ENCODE measurements at places on chromosomes 2 and 18.
A peak's percentile ranks its signal among the peaks of the same experiment; 100 is the strongest.

DNA sequence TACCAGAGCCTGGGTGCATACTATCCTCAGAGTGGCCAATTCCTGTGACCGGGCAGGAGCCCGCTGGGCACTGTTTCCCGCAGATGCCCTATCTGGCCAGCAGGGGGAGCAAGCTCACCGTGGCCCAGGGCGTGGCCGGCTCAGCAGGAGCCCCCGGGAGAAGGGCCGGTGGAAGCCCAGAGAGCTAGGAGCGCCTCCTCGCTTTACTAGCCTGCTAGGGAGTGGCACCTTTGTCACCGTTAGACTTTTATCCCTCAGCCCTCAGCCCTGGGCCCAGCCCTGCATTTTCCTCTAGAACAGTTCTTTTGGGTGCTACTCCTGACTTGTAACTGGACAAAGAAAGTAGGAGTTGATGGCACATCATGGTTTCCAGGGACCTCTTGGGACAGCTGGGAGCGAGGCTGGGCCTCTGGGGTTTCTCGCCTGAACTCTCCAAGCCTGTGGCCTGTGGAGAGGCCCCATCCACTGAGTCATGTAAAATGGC, 24.0 kb downstream of the TMEM177 start:
- DNase-seq, result peak; percentile 37

GRCh38 chr2:11540148-11540995, 6.5 kb downstream of the GREB1 start:
- no peak for DNase-seq

- DNase-seq, result no peak
Measured at GRCh38 chr2:230812033-230812432, 52.7 kb upstream of the ITM2C start.

DNA sequence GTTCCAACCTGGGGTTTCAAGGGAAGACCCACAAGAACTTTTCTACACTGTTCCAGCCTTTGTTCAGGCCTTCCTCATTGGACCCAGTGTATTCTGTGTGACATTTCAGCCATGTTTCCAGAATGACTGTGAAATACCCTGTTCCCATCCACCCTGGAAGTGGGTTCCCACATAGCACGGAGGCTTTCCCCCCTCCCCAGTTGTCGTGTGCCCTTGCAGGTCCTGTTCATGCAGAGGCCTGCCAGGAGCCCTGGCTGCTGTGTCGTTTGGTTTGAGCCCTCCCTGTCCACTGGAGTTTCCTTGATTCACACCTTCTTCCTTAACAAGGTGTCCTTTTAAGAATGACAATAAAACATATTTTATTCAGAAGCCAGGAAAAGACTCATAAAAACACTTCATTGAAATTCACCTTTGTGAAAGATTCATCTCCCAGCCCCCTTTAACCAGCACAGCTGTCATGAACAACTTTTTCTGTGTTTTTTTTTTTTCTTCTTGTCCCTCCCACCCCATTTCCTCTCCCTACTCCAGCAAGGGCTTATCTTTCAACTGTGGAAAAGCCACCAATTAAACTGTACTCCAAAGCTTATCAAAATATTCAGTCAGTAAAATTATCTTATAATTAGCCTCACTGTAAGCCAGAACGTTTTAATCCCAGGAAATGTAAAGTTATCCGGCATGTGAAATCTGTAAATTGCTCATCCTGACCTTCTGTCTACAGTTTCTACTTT, 106.4 kb downstream of the ACOXL start:
- no peak for DNase-seq

DNA sequence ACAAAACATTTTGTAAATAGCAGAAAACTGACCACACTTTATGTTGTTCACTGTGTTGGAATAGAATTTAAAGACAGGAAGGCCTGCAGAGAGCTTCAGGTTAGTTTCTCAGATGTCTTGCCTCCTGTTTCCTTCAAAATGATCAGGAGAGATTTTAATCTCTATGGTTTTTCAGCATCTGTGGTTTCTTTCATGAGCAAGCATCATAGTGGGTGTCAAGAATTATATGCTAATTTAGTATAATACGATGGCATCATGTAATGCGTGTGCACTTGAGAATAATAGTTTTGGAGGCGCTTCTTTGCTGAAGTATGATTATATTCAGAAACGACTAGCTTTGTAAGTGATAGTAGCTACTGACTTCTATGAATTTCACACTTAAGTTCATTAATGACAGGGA, 149.9 kb downstream of the PLCL1 start:
- no peak for DNase-seq

DNA sequence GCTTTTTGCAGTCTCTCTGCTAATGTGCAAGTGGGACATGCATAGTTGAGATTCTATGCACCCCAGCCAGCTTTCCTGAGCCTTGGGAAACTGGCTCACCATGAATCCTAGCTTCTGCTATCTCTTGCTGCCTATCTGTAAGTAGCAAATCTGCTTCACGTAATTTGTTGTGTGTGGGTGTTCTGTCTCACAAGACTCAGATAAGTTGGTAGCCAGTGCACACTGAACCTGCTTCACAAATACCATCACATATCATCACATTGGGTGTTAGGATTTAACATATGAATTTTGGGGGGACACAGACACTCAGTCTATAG, 13.9 kb upstream of the VRK2 start:
- no peak for DNase-seq

DNA sequence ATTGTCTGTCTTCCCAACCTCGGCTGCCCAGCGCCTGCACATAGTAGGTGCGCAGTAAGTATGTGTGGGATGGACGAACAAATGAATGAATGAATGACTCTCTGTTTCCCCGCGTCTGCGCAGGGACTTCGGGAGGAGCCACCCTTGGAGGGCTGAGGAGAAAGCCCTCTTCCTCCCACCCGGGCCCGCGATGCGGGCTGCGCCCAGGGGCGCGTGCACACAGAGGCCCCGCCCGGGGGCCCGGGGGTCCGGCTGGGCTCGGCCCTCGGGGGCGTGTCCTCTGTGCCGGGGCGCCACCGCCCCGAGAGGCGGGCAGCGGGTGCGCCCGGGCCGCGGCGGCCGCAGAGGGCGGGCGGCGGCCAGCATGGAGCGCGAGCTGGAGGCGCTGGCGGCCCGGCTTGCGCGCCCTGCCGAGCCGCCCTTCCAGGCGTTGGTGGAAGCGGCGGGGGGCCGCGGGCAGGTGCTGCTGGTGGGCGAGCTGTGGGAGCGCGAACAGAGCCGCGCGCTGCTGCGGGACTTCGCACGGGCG, at the start of gene C2orf72:
TSS of gene C2orf72 (plus strand) at position 322 of the 529 bp plus-strand sequence. CDS start at position 365, 43 bp downstream.
- DNase-seq, result no peak

GRCh38 chr2:14557111-14557510, 75.4 kb upstream of the LRATD1 start:
- DNase-seq, result no peak

DNA sequence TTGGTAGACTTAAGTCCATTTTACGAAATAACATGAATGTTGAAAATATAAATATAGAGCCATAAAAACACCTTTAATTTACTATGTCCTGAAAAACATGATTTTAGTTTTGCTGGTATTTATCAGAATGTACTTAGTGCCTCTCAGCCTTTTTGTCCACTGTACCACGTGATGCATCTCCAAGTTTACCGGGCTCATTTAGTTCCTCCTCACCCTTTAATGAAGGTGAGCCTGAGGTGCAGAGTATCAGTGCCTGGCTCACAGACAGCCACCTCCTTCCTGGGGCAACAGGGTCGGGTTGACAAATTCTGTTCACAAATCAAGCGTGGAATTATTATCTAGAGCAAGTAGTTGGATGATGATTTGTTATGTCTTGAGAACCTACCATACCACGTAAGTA, 420.5 kb upstream of the MEIS1 start:
- no peak for DNase-seq

DNA sequence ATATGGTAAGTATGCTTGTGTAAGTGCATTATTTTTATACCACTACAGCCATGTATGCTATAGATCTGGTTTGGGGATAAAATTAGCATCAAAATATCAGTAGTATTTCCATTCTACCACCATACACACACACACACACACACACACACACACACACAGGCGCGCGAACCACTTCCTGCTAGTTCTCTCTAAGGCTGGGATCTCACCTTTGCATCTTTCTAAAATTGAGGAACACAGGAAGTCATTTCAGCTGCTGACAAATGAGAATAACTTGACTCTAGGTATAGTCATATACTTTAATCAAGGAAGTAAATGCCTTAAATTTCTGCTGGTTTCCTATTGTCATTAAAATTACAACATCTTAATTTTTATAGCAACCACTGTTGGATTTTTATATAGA, 72.5 kb downstream of the RBM43 start:
- DNase-seq, result no peak

- DNase-seq, result no peak
Measured at GRCh38 chr18:31546476-31546875, 45.2 kb upstream of the TTR start.

GRCh38 chr2:37005118-37005868, 39.0 kb upstream of the STRN start:
- DNase-seq, result no peak

DNA sequence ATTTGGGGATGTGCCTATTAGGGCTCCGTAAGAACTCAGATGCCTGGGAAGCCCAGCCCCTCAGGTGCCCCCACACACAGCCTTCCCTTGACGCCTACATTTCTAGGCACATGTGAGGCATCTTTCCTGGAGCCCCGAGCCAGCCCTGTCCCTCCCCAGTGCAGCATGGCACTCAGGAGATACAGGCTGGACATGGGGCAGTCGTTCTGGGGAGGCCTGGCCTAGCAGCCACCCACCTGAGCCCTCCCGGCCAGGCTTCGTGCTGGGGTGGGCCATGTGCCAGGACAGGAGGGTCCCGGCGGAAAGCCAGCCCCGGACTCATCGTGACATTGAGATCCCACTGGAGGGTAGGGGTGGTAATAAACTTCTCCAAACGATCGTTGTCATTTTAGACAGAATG, 15.2 kb downstream of the BOK start:
- no peak for DNase-seq

GRCh38 chr2:111118981-111119821, 1.5 kb upstream of the BCL2L11 start:
- DNase-seq, result peak; percentile 23

GRCh38 chr2:32925283-32925815, 21.4 kb upstream of the LTBP1 start:
- DNase-seq, result no peak

DNA sequence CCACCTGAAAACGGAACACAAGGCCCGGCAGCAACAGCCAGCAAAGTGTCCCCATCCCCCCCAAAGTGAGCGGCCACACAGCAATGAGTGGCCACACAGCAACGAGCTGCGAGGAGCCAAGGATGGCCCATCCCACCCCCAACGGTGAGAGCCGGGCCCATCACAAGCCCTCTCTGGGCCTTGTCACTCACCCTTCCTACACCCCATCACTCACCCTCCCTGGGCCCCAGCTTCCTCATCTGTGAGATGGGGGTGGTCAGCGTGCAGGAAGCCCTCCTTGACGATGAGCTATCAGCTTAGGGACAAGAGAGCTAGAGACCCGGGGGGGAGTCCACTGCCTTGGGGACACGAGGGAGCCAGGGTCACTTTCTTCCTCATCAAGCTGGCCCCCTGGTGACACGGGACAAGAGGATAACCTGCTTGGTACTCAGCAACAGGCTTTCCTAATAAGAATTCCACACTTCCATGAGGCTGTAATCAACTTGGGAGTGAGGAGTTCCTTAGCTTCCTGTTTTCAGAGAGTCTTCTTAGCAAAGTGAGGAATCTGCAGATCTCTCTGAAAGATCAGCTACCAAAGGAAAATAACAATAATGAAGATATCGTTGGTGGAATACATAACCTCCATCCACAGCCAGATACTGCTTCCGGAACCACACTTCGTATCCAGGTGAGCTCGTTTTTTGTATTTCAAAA, 92.8 kb downstream of the HDAC4 start:
- DNase-seq, result no peak

- DNase-seq, result no peak
Measured at GRCh38 chr18:51251625-51252024, 54.1 kb upstream of the MEX3C start.

GRCh38 chr2:86068136-86068588, 37.5 kb downstream of the POLR1A start:
- DNase-seq, result no peak

- DNase-seq, result no peak
Measured at GRCh38 chr2:27236626-27237025, 19.5 kb downstream of the CAD start.

GRCh38 chr2:130762910-130763385, 7.6 kb downstream of the AMER3 start:
- DNase-seq, result no peak

DNA sequence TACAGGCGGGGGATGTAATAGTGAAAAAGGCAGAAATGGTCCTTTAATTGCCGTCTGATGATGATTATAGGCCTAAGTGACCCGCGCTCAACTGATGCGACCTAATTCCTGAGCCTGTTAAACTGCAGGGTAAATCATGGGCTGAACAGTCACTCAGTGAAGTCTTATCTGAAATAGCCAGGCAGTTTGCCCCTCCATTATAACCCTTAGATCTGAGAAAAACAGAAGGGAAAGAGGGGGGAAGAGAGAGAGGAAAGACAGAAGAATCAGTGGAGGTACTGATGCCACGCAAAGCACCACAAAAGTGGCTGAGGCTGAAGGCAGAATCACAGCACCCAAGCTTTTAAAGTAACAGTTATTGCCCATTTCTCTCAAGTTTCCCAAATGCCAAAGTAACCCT, 73.1 kb upstream of the DNMT3A start:
- no peak for DNase-seq

GRCh38 chr2:99803846-99804245, 314.0 kb upstream of the REV1 start:
- DNase-seq, result no peak

DNA sequence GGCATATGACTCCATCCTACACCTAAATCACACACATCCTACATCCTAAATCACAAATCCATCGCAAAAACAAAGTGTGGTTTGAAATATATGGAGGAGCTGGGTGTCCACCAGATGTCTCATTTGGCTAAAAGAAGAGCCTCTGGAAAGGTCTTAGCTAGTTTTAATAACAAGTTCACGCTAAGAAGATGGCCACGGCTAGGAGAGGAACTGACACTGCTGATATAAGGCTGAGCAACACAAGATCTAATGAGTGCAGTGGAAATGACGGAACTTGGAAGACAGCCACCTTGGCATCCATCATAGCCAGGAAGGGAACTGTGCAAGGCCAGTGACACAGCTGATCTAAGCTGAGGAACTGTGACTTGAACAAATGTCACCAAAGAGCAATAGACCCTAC, 60.0 kb upstream of the AGAP1 start:
- no peak for DNase-seq

DNA sequence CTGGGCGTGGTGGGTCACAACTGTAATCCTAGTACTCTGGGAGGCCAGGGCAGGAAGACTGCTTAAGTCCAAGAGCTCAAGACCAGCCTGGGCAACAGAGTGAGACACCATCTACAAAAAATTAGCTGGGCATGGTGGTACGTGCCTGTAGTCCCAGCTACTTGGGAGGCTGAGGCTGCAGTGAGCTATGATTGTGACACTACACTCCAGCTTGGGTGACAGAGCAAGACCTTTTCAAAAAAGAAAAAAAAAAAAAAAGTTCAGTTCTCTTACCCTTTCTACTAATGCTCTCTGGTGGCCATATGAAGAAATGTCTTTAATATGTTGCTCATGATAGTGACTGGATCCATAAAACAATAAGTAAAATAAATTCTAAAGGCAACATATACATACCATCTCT, 14.9 kb downstream of the TYW5 start:
- DNase-seq, result no peak
